Hematopoietic multipotent progenitor cell treated with erythropoietin and hydrocortisone succinate and interleukin-3 and kit ligand, for 15 days (in vitro differentiated cells): ENCODE measurements at places on chromosomes 1 and 21.

GRCh38 chr1:21280482-21280881, 9.8 kb downstream of the ECE1 start:
- DNase-seq = no peak

GRCh38 chr1:47623557-47623940, 185.7 kb downstream of the FOXD2 start:
- DNase-seq = no peak

DNA sequence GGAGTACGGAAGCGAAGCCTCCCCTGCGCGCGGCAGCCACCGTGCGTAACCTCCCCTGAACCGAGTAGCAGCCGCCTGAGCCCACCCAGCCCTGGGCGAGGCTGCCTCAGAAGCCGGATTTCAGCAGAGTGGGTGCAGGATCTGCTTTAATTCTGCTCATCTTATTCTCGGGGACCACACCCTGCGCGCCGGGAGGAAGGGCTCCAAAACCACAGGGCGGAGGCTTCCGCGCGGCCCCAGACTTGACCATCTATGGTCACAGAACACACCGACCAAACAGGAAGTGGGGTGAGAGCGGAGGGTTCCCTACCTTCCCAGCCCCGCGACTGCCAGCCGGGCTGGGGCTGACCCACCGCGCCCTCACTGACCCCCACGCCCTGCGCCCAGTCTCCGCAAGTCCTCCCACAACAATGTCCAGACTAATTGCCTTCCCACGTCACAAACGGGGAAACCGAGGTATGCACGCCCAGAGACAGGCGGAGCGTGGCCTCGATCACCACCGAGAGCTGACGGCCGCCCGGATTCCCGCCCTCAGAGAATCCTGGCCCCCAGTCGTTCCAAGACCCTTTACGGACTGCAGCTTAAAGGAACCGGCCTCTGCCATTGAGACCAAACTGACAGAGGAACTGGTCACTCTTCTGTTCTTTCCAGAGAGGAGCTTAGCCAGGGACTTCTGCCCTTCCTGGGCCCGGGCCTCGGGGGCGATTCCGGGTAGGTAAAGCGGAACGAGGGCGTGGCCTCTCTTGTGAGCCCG, 595 bp upstream of the CAP1 start:
- peak; percentile 52 for DNase-seq

DNA sequence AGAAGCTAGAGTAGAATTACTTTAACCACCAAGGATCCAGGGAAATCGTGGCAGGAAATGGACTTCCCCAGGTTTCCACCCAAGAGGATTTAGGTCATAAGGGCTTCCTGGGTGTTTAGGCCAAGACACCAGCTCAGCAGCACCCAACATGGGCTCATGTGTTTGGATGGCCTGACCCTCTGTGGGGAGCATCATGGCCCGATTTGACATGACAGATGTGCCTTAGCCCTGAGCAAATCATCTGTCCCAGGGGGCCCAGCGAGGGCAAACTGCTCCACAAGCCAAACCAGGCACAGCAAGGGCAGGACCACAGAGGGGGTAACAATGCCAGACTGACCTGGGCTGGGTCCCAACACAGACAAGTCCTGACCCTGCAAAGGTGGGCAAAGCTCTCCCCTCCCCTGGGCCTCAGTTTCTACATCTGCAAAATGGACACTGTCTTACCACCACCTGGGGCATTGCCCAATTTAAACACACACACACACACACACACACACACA, 232.8 kb downstream of the MATN1 start:
- DNase-seq = no peak

DNA sequence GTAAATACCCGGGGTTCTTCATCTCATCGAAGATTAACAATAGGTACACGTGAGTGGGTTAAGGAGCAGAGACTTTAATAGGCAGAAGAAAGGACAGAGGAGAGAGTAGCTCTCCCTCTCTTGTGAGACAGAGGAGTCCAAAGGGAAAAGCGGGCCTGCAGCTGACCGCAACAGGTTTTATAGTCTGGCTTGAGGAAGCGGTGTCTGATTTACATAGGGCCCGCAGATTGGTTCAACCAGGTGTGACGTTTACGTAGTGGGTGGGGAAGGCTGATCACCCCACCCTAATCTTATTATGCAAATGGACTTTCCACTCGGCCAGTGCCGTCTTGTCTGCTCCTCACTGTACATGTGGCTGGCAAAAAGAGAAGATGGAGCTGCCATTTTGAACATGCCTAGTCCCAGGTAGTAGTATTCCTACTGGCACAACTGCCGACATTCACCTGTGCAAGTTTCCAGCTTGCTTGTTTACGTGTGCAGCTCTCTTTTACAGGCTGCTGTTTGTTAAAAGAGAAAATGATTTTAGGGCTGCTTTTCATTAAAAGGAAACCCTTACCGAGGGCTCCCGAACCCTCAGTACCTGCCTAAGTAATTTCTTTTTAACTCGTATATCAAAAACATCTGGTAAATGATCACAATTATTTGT, 10.6 kb downstream of the CDC14A start:
- DNase-seq = no peak

DNA sequence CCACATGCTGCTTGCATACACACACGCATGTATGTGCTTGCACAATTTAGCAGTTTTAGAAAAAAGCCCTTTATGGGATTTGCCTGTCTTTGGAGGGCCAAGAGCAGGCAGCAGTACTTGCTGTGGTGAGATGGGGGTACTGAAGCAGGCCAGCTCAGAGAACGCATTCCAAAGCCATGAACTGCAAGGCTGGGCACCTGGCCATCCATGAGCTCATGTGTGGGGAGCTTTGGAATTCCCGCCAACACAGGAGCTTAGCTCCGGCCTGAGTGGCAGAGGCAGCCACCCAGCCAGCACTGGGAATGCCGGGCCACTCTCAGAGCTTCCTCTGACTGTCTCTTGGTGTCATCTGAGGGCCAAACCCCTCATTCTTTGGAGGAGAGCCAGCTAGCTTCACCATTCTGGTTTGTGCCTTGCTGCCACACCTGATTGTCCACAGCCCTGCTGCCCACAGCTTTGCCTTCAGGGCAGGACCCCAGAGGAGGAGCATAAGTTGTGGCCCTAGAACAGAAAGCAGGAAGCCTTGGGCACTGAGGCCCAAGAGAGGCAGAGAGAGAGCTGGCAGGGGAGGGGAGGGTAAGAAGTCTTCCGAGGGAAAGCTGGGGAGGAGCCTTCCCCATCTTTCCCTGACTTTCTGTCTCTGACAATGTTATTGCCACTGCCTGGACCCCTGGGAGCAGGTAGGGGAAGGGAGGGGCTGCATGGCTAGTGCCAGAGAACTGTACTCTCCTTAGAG, 92.1 kb upstream of the POU3F1 start:
- DNase-seq = no peak

GRCh38 chr1:168671782-168672181, 57.2 kb downstream of the DPT start:
- DNase-seq = no peak

DNA sequence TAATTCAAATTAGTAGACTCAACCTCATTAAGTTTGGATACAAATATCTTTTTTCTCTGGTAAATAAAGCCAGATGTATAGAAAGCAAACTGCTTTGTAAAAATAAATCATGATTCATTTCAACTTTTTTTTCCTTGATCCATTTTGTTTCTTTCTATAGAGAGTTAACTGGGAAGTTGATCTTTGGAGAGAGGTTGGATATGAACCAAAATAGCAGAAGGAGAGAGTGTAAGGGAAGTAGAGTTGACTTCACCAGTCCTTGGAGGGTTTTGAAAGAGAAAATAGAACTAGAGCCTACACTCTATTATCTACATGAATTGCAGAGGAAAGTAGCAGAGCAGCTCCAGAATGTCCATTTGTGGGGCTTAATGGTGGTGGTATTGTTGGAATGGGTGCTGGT, 243.8 kb downstream of the ADGRL2 start:
- DNase-seq = no peak

DNA sequence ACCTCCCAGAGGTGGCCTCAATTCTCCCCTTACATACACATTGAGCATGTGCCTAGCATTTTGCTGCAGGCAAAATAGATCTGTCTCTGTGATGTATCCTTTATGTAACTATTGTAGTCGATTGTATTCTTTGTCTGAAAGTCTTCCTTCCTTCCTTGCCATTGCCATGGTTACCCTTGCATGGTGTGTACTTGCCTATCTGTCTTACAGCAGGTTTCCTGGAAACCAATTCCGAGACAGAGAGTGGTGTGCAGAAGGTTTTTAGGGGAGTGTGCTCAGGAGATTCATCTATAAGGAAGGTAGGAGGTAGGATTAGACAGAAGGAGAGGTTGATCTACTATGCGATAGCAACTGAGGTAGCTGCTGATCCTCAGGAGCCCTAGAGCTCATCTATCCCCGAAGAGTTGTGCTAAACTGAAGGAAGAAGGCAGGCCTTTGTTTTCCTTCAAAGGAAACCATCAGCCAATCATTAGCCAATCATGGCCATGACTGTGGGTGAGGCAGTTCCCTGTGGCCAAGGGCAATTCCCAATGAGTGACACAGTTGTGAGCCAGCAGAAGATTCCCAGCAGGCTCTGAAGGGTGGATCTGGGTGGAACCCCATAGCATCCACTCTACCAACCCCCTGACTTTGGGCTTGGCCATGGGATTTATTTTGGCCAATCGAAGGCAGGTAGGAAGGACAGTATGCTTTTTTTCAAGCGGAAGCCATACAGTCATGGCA, 15.0 kb downstream of the CITED4 start:
- DNase-seq = no peak

DNA sequence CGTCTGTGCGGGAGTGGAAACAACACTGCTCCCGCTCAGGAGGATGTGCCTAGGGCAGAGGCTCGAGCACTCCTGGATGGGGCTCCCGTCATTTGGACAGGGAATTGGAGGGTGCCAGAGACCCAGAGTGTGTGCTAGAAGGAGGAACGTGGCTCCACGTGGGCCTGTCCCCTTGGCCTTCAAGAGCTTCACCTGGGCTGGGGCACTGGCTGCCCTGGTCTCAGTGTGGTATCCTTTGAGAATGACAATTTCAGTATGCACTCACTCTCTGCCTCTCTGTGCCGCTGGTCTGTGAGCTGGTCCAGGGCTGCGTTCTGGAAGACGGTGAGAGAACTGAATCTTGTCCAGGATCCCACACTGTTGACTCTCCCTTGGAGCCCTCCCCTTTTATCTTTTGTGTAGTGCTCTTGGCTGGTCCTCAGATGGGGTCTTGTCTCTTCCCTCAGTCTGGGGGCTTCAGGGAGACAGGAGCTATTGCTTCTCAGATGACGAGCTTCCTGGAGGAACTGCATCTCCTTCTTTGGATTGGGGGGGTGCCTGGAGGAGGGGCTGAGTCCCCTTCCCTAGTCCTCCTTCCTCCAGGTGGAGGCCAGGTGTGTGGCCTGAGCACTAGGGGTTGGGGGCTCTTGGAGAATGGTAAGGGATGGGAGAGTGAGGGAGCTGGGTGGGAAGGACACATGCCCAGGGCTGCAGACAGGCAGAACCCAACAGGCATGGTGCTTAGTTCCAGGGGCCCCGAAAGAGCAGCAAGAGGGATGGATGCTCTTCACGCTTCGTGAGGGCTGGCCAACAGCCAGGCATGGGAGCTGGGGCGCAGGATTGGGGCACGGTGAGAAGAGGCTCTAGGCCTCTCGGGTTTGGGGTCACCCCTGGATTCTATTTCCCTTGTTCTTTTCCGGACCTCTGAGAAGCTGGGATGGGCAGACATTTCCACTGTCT, 14.8 kb upstream of the ETV3L start:
- no peak for DNase-seq

- DNase-seq = peak; percentile 5
These were observed 27.4 kb downstream of the HIVEP3 start for GRCh38 chr1:41891199-41891896.

- DNase-seq = no peak
These were observed 30.3 kb upstream of the FMOD start for GRCh38 chr1:203381151-203381751.

DNA sequence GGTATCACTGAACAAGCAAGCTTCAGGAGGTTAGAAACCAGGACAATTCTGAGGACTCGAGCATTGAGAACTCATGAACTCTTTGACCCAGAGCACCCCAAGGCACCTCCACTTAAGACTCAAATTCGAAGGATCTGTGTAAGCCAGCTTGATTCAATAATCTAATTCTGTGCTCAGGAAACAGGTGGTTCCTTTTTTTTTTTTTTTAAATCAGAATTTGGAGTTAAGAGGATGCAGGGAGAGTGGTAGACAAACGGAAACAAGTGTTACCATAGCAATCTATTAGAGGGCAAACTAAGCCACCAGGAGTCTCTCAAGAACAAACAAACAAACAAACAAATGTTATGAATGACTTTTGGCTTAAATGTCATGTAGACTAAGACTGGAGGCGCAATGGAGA, 53.8 kb upstream of the DPH5 start:
- no peak for DNase-seq

- DNase-seq = no peak
These were observed 273.8 kb downstream of the PTBP2 start for GRCh38 chr1:96995351-96995750.

DNA sequence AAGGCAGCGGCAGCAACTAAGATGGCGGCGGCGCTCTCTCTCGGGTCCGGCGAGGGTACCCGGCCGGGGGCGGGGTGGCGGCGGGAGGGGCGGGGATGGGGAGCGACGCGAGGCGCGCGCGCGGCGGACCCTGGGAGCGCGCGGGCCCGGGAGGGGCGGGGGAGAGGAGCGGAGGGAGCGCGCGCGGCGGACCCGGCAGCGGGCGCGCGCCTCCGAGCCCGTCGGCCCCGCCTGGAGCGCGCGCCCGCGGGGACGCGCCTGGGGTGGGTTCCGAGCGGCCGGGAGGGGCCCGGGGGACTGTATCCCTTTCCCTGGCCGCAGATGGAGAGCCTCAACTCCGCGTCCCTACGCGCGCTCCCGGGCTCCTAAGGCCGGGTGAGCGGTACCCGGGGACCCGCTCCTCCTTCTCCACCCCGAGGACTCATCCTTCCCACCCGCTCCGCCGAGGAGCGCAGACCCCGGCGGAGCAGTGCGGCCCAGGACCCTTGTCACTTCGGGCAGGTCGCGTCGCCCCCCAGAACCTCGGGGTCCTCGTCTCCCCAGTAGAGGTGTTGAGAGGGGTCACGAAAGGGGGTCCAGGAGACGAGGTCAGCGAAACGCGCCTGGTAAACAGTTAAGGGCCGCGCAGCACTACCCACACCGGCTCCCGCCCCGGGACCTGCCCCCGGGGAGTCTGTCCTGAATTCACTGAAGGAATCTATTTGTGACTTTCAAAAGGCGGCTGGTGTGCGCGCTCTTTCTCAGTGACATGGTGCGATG, at the start of gene CLSTN1:
TSS of gene CLSTN1 (minus strand) at position 23 of the 759 bp plus-strand sequence. CDS start 232 bp downstream, outside the sequence.
- DNase-seq = peak; percentile 27

DNA sequence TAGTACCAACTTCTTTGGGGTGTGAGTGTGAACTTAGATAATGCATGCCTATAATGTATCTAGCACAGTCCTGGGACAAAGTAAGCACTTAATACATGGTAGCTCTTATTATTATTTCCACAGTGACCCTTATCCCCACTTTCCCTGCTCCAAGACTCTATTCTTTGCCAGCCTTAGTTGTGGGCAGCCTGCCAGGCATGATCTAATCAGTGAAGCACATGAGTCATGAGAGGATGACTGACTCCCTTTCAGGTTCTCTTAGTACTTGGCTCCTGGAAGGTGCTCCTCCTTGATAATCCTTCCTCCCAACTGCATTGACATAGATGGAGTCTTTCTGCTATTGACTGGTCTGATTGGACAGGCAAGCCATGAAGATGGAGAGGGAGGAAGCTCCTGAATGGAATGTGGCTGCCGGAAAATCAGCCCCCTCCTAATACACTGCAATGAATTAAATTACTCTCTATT, 17.4 kb upstream of the GNG12 start:
- DNase-seq = no peak
